NCI-H526 (cell line): ENCODE measurements at places on chromosomes 2 and 18.
A peak's percentile ranks its signal among the peaks of the same experiment; 100 is the strongest.

- no peak for DNase-seq
Observed at GRCh38 chr2:48250943-48251342, 279.0 kb upstream of the STON1 start.

GRCh38 chr18:24214913-24215312 is 76.1 kb downstream of the CABYR start:
- no peak for DNase-seq

DNA sequence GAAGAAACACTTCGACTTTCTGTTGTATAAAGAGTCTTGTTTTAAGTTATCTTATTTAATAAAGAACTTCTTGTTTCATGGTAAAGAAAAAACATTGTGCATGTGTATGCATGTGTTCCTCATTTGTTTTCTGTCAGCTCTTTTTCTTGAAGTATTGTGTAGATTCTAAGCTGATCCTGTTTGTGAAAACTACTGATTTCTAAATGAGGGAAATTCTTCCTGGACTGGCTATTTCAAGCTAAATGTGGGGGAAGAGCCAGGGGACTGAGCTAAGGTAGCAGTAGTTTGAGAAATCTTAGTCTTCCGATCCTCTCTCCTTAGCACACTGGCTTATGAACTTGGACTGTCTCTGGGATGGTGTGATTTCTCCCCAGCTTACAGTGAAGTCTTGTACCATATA is 56.4 kb upstream of the RBMS1 start:
- DNase-seq = no peak

- no peak for DNase-seq
Observed at GRCh38 chr2:27148801-27149439, at the start of gene TCF23. Gene TCF23, plus strand, starts transcription at chr2:27149004. Its CDS starts 130 bp downstream, at chr2:27149134.

DNA sequence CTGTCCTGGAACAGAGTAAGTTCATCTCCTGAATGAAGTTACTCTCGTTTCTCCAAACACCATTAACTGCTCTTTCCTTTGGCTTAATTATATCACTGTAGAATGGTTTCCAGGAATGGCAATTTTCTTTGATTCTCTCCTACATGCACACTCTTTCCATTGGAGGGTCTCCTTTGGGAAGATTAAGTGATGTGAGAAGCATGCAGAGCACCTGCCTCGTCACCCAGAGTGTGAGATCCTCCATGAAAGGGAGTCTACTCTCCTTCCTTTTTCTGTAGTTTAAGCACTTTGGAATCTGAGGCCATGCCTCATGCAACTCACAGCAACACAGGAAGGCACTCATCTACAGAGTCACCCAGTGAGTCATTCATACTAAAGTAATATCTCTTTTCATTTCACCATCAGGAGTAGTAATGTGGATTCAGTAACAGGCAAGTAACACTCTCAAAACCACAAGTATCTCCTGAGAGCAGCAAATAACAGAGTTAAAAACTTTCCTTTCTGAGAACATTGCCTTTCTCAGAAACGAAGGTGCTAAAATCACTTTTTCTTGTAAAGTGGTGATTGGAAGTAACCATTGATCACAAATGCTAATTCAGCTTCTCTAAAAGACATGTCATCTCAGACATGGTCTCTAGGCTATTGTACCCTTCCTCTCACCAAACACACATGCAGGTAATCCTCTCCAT is 52.8 kb upstream of the IL1RL1 start:
- DNase-seq = no peak

DNA sequence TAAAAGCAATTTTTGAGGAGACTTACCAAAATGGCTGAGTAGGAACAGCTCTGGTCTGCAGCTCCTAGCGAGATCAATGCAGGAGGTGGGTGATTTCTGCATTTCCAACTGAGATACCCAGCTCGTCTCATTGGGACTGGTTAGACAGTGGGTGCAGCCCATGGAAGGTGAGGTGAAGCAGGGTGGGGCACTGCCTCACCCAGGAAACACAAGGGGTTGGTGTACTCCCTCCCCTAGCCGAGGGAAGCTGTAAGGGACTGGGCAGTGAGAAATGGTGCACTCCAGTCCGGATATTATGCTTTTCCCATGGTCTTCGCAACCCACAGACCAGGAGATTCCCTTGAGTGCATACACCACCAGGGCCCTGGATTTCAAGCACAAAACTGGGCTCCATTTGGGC is 419.0 kb downstream of the NUP35 start:
- DNase-seq = no peak

DNA sequence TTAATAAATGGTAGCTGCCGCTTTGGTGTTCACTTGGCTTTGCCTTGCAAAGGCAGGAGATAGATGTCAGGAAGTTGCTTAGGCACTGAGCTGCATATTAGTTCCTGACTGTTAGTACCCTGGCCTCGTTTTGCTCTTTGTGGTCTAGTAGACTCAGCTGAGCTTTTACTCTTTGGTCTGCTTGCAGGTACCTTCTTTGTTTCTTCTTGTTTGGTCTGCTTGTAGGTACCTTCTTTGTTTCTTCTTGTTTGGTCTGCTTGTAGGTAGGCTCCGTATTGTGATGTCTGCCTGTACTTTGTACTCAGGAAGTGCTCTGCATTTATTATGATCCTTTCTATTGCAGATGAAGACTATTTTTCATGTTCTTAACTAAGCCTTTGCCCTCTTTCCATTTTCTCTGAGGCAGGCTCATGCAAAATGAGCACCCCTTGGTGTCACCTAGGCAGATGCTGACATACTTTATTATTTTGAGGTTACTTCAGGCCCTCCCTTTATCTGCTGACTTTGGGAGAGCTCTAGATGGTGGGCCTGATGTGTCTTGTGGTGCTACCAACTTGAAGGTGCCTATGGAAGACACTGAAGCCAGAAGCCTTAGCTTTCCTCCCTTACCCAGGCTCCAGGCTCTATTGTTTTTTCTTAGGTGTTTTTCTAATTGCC is 6.0 kb downstream of the RPIA start:
- DNase-seq = no peak

DNA sequence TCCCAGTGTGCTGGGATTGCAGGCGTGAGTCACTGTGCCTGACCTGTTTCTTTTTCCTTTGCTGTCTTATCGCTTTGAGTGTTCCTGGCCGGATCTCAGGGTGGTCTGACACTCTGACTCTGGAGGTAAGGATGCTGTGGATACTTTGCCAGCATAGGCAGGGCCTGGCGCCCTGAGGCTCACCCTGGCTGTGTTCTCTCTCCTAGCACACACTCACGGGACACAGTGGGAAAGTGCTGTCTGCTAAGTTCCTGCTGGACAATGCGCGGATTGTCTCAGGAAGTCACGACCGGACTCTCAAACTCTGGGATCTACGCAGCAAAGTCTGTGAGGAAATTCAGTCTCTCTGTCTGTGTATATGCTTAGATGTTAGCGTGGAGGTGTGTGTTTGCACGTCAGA is 18.0 kb upstream of the SAG start:
- DNase-seq = no peak

- DNase-seq = peak; percentile 19
Observed at GRCh38 chr2:49619804-49620203, 465.5 kb upstream of the FSHR start.
